ENCODE measurements at places on chromosomes 6 and 20.

- no peak for DNase-seq
These were observed 332.5 kb downstream of the CD83 start for GRCh38 chr6:14450133-14450504.

DNA sequence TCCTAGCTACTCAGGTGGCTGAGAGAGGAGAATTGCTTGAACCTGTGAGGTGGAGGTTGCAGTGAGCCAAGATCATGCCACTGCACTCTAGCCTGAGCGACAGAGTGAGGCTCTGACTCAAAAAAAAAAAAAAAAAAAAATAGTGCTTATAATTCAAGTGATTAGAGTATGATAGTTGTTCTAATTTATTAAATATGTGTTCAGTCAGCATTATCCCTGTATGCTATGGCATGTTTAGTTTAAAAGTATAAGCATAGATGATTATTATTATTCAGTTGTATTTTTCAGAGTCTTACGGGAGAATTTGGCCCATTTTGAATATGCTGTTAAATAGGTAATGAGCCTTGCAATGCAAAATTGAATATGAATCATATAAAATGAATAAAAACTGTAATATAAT, 64.8 kb downstream of the UBR2 start:
- DNase-seq, result no peak

DNA sequence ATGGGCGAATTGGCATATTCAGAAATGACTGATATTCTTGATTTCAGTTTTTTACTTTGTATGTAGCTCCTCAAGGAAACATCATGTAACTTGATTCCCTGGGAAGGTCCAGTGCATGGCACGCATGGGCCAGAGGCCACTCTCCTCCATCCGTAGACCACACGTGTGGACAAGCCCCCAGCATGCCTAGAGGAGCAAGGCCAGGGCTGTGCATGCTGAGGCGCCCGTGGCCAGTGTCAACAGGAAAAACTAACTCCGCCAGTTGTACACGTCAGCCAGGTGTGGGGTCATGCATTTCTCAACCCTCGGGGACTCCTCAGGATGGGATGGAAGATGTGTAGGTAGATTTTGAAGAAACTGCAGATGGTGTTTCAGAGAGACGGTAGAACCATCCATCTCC, 37.8 kb upstream of the CD93 start:
- no peak for DNase-seq

GRCh38 chr6:3878048-3878666, 29.0 kb downstream of the FAM50B start:
- DNase-seq, result no peak

DNA sequence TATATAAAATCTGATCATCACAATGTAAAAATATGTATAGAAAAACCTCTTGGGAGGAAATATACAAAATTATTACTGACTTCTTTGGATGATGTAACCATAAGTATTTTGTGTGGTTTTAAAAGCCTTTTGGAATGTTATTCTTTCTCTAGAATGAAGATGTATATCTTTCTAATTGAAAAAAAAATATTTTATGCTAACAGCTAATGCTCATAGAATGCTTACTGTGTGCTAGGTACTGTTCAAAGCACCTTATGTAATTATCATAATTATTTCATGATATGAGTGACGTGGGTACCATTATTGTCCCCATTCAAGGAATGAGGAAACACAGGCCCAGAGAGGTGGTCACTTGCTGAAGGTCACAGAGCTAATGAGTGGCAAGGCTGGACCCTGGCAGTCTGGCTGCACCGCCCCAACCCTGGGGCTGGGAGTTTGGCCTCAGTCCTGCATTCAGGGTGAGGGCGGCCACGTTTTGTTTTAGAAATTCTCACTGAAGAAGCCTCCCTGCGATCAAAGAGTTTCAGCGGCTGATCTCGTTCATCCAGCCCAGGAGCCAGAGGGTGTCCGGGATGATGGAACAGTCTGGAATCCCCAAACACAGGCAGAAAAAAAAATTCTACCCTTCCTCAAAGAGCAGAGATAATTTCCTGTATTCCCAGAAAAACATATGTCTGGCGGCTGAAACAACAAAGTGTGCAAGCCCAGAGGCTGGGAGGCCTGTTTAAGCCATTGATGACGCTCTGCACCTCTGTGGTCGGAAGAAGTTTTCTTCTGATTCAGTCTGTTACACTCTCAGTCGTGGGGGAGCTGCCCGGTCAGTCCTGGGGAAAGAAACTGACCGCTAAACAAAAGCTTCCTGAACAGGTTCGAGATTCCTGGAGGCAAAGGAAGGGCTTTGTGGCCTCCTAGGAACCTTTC, 37.3 kb downstream of the TFEB start:
- DNase-seq, result no peak

DNA sequence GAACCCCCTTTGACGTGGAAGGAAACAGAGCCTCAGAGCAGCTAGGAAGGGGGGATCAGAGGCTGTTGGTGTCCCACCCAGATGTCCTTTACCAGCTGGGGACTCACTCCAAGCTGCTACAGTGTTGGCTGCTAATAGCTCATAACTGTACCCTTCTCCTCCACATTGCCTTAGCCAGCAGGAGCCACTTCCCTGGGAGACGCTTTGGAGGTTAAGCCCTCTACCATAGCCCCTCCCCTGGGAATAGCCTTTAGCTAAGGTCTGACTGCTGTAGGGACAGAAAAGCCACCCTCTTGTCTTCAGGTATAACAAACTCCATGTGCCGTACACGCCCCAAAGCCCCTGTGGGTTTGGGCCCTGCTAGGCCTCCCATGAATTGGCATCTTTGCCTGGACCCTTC, 238.6 kb downstream of the LRFN2 start:
- peak; percentile 18 for DNase-seq

- no peak for DNase-seq
These were observed 24.6 kb upstream of the GTSF1L start for GRCh38 chr20:43751167-43752050.

- DNase-seq, result no peak
These were observed 578 bp downstream of the CD93 start for GRCh38 chr20:23085436-23086055.

- no peak for DNase-seq
These were observed 140.3 kb downstream of the COL12A1 start for GRCh38 chr6:75065523-75065922.

GRCh38 chr6:55963301-55963700, 87.9 kb upstream of the BMP5 start:
- no peak for DNase-seq

DNA sequence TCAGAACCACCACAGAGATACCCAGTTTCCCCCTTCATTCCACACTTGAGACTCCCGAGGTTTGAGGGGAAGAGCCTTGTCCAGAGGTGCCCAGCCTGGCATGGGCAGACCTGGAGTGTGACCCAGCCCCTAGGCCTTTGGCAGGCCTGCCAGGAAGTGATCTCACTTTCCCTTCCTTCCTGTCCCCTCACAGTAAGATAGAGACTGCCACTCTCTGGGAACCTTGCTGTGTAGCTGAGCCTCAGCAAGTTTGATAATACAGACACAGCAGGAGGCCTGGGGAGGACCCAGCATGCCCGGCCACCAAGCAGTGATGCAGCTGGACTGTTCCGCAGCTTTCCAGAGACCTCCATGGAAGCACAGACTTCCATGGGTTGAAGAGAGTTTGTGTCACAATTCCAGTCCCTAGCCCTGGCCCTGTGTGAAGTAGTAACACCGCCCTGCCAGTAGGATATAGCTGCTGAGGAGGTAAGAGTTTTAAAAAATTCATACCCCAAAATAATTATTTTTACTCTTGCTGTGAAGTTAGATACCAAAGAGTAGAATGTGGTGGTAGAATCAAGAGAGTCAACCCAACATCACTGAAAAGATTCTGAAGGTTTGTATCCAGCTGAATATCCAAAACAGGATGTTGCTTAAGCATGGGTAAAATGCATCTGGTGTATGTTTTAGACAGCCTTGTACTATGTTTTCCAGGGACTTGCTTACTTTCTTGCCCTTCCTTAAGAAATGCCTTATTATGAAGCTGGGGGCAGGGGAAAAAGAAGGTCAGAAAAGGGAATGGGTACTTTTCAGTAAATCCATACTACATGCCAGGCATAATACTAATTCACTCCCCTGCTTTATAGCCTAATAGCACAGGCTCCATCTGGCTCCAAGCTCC, 16.3 kb downstream of the PKIG start:
- DNase-seq, result no peak

GRCh38 chr20:10178727-10179313, 39.8 kb upstream of the SNAP25 start:
- DNase-seq, result peak; percentile 51

GRCh38 chr6:3410385-3411360, 46.2 kb downstream of the SLC22A23 start:
- DNase-seq, result no peak

DNA sequence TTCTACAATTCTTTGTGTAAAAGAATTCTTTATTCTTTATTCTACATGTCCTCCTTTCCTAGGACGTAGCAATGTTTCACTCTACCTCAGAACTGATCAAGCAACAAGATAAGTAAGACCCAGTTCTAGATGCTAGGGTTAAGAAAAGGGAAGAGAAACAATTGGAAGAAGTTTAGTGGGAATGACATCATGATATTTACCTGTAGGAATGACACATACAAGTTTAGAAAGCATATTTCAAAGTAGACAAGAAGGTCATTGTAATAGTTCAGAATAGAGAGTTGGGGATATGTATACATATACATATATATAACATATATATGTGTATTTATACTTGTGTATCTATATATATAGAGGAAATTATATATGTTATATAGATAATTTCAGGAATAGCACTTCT, 43.4 kb upstream of the LRRC1 start:
- DNase-seq, result no peak

- no peak for DNase-seq
These were observed 77.2 kb downstream of the TMEM242 start for GRCh38 chr6:157246048-157246630.

GRCh38 chr20:32278199-32278643, 770 bp downstream of the KIF3B start:
- DNase-seq, result no peak

GRCh38 chr20:23456409-23456808, 3.7 kb upstream of the CST11 start:
- DNase-seq, result no peak

GRCh38 chr6:17397764-17398194, 4.4 kb downstream of the CAP2 start:
- DNase-seq, result no peak

GRCh38 chr20:48139262-48140041, 354.2 kb upstream of the SULF2 start:
- DNase-seq, result no peak

- DNase-seq, result no peak
These were observed 12.3 kb upstream of the CBFA2T2 start for GRCh38 chr20:33477386-33478234.

- DNase-seq, result no peak
These were observed 773 bp upstream of the EPB41L2 start for GRCh38 chr6:131063764-131064272.

GRCh38 chr6:3527651-3527977, 70.8 kb upstream of the SLC22A23 start:
- peak; percentile 15 for DNase-seq

DNA sequence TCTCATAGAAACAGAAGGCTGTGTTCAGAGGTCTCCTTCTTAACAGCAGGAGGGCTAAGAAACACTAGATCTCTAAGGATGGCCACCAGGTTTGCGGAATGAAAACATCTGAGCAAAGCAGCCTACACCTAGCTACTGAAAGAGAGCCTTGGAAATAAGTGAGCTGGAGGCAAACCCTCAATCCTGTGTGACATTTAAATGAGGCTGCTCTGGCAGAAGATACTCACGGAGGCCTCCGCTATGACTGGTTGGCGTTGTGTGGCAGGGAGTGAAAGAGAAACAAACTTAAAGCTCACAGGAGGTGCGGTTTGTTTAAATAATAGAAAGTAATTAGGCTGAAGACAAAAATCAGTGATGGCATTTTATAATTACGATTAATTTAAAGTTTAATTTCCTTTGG, 162.0 kb upstream of the RNF217 start:
- DNase-seq, result no peak

- DNase-seq, result no peak
These were observed 644.5 kb upstream of the HS3ST5 start for GRCh38 chr6:114987281-114987680.

DNA sequence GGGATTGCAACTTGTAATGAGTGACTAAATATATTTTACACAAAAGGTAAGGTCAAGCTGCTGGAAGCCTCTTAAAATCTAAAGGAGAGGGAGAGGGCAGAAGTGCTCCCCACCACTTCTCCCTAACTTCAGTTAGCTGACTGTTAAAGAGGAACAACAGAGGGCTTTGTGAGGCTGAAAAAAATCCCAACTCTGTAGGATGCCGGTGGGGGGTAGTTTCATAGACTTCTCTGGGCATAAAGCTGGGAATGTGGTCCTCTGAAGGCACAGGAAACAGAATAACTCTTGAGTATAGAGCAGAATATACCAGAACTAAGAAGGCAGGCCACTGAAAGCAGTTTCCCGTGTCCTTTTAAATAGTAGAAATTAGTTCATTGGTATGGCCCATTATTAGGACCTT, 71.6 kb downstream of the KIF6 start:
- no peak for DNase-seq

DNA sequence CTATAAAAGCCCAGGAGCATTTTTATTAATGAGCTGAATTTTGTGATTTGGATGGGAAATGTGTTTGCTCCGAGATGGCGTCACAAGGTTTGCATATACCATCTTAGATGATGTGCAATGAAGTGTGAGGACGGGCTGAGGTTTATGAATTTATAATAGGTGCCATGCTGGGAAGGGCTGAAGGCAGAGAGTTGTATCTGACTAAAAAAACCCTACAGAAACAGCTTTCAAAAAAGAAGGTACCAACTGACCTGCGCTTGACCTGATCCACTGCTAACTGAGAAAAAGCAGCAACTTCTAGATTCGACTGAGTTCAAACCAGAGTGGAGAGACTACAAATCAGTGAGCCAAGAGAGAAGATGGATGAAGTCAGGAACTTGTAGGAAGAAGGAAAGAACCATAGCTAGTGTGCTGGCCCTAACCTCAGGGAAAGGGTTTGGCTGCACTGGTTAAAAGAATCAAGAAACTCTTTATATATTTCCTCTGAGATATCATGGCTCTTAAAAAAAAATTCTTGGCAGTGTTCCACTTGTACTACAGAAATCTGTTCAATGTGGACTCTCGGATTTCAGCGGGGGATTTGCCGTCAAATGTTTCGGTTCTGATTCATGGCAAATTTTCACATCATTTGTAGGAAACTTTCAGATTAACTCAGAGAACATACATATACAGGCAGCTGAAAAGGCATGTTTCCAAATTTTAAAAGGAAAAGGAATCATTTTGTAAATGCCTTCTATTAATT, 56.5 kb upstream of the HDGFL1 start:
- no peak for DNase-seq

DNA sequence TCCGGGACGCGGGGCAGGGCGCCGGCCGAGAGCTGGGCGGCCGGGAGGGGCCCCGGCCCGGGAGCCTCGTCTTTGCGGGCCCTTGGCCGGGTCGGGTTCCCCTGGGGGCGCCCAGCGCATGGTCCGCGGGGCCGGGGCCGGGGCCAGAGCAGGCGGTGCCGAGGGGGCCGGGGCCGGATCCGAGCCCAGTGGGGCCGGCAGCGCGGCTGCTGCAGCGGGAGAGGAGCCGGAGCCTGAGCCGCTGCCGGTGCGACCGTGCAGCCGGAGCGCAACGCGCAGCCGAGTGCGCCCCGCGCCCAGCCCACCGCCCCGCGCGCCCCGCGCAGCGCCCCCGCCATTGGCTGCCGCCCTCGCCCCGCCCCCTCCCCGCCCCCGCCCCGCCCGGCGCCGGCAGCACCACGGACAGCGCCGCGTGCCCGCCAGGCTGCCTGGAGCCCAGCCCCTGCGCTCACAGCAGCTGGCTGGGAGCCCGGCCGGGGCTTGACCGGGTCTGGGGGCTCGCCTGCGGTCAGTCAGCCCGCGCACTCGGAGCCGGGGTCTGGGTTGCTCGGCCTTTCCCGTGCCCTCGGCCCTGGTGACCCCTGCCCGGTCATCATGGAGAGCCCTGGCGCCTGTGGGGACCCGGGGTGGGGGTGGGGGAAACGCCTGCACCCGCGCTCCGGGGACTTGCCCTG, at the start of gene HRH3:
TSS of gene HRH3 (minus strand) at position 287 of the 674 bp plus-strand sequence. CDS start 308 bp downstream, outside the sequence.
- DNase-seq, result no peak
